ENCODE measurements at places on chromosomes 6 and 20.

DNA sequence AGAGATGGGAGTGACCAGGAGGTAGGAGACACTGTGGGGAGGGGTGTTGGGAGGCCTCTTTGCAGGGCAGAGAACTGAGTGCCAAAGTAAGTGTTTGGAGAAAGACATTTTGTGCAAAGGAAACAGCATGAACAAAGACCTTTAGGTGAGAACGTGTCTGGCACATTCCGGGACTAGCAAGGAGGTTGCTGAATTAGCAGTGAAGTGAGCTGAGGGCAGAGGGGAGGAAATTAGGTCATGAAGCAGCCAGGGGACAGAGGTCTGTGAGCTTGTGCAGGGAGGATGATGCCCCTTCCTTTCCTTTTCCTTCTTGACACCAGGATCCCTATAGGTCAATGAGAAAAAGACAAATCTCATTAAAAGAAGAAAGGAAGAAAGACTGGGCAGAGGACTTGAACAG lies 21.4 kb upstream of the AHCY start:
- no peak for DNase-seq

GRCh38 chr20:3262566-3262965 lies 23.6 kb upstream of the SLC4A11 start:
- no peak for DNase-seq

DNA sequence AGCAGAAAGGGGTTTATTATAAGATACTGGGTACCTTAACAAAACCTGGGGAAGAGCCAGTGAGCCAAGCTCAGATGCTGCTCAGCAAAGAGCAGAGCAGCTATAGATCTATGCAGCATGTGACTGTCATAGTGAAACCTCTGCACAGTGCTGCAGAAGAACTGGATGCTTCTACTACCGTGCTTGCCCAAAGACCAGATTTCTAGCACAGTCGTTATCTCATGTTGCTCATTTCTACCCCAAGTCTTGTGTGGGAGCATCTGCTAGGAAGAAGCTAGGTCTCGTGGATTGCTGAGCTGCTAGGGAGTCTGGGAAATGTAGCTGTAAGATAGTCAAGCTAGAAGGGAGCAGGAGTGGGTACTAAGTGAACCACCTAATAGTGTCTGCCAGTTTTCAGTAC lies 31.7 kb upstream of the GNRH2 start:
- no peak for DNase-seq

DNA sequence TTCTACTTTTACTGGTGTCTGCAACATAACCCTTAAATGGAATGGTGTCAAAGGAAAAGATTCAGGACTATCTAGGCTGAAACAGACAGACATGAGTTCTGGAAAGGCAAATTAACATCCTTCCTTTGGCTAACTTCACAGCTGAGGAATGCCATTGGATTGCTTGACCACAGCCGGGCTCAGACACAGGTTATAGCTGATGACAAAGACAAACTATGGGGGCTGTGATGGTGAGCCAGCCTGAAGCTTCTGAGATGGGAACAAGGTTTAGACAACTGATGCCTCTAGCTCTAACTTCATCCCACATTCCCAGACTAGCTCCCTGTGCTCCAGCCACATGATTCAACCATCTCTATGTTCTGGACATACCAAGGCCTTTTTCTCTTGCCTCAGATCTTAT lies 15.3 kb downstream of the POLR1C start:
- DNase-seq, result no peak

DNA sequence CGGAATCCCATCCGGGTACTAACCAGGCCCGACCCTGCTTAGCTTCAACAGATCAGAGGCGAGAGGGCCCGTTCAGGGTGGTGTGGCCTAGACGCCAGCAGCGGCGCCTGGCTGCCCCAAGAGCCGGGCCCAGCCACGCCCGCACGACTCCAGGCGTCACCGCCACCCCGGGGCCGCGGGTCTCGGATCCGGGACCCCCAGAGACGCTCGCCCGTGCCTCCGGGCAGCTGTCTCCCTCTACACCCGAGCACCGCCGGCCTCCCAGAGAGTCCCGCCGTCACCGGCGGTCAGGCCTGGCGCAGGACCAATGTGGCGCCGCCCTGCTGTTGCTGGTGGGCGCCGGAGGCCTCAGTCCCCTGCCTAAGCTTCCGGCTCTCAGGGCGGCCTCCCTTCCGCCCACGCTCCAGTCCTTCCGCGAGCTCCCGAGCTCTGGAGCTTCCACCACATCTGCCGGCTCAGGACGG lies 441.2 kb upstream of the DEFB115 start:
- DNase-seq, result no peak

GRCh38 chr6:3442431-3443220 lies 14.2 kb downstream of the SLC22A23 start:
- DNase-seq, result no peak

DNA sequence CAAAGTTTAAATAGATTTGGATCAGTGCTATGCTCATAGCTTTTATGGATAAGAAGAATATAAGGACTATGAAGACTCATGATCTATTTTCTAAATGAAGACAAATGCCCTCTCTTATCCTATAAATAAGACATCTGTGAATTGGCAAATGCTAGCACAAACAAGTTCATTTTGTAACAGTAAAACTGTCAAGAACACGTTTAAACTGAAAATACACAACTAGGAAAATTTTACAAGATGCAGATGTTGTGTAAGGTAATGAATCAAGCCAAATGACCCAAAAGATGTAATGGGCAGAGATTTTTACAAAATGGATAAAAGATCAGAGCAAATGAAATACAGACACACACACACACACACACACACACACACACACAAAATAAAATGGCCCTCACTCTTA lies 180.5 kb downstream of the MOXD1 start:
- DNase-seq, result no peak

DNA sequence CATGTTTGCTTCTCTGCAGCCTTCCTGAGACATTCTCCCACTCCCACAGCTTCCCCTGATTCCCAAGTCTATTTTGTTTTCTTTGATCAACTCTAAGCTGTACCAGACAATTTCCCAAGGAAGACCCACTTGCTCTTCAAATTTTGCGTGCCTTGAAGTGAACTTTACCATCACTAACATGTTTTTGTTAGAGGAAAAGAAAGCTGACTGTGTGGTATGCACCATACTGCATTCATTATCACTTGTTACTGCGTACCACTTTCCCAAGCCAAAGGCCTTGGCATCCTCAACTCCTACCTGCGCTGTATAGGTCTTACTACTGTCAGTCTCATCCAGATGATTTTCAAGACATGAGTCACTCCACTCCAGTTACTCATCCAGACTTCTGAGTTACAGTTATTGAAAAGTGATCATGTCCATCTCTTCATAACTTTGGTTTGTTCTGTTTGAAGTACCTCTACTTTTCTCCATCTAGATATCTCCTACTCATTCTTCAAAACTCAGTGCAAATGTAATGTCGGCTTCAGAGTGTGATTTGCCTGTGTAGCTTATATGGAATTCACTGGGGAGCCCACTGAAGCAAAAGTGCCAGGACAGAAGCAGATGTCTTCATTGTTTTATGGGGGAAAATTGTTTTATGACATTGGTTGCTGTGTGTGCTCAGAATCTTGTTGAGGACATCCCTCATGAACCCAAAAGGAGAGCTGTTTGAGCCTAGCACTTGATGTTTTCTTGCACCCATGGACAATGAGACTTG lies 5.2 kb downstream of the RPS12 start:
- DNase-seq, result no peak

DNA sequence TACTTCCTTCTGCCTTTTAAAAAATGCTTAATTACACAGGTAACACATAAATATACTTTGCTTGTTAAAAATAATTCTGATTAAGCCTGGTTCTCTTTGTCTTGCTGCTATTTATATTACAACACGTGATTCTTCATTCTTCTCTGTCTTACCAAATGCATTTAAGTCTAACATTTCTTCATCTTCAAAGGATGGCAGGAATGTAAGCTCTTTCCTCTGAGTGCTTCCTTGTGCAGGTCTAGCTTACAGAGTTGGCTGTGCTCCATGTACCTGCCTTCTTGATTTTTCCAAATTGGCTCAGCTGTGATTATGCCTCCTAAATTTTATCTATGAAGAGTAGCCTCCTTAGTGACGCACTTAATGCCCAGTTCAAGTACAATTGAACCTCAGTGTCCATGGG lies 44.4 kb downstream of the RNF144B start:
- no peak for DNase-seq

GRCh38 chr6:94041945-94042709 lies 622.8 kb upstream of the EPHA7 start:
- DNase-seq, result no peak

GRCh38 chr20:298776-299391 lies 1.5 kb downstream of the ZCCHC3 start:
- no peak for DNase-seq

DNA sequence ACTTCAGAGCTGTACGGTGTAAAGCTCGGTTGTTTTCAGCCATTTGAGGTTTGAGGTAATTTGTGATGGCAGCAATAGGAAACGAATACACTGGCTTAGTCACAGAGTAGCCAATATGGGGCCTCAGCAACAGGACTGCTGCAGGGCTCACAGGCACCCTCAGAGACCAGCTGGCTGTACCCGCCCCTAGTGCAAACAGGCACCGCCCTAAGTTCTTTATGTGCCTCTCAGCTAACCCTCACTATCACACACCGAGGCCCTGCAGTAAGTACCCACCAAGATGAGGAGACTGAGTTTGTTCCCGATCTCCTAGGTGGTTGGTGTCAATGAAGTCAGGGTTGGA lies 11.2 kb upstream of the SERPINB9 start:
- DNase-seq, result no peak

DNA sequence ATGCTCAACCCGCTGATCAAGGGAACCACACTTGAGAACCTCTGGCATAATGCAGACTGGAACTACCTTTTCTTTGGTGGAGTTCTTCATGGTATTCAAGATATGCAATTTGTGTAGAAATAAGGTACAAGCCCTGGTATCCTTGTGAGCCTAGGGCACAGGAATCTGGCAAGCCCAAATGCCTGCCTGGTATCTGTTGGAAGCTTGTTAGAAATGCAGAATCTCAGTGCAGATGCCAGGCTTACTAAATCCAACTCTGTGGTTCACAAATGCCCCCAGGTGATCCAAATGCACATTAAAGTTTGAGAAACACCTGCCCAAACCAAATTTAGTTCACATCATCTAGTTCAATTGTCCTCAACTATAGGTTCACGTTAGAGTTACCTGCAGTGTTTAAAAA lies 159.8 kb upstream of the LAMP5 start:
- no peak for DNase-seq

DNA sequence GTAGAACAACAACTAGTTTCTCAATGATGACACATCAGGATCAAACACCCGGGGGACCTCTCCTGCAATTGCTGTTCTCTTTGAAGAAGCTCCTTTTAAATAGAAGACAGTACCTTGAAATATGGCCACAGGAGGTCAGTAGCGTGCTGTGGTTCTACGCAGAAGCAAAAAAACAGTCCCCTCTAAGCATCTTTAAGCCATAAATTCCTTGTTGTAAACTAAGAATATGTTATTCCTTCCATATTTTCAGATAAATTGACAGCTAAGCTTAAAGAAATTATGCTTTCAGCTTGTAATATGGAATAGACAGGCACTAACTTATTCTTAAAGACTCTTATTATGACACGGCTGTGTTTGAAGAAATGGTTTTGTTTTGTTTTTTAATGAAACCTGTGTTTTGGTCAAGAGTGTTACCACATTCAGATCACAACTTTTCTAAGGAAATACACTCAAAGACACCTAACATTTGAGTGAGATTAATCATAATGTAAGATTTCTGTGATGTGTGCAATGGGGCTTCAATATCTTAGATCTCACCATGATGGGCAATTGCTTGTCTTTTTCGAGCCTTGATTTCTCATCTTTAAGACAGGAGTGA lies 49.7 kb upstream of the IL20RA start:
- DNase-seq, result peak; percentile 73

DNA sequence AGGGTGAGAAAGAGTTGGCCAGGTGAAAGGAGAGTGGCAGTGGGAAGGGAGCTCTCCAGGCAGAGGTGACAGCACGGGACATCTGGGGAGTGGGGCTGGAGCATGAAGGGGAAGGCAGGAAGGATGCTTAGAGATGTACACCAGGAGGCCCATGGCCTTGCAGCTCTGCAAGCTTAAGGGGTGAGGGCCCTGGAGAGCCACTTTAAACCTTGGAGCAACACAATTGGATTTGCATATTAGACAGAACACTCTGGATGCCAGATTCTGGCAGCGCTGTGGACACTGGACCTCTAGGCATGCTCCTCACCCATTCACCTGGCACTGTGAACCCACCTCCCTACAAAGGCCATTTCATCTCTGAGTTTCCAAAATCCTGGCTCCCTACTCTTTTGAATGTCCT lies 3.7 kb upstream of the CD40 start:
- DNase-seq, result no peak

DNA sequence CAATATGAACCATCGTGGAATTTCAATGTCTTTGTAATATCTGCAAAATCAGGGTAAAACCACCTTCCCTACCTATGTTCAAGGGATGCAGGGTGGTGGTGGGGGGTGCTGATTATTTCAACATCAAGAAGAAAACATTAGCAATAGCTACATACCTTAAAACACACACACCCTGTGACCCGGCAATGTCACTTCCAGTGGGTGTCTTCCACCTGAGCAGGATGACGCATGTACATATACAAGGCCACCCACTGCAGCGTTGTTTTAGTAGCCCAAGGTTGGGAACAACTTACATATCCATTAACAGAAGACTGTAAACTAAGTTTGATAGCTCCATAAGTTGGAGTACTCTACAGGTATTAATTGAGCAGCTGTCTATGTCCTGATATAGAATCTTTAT lies 62.6 kb upstream of the SIRPG start:
- DNase-seq, result no peak

DNA sequence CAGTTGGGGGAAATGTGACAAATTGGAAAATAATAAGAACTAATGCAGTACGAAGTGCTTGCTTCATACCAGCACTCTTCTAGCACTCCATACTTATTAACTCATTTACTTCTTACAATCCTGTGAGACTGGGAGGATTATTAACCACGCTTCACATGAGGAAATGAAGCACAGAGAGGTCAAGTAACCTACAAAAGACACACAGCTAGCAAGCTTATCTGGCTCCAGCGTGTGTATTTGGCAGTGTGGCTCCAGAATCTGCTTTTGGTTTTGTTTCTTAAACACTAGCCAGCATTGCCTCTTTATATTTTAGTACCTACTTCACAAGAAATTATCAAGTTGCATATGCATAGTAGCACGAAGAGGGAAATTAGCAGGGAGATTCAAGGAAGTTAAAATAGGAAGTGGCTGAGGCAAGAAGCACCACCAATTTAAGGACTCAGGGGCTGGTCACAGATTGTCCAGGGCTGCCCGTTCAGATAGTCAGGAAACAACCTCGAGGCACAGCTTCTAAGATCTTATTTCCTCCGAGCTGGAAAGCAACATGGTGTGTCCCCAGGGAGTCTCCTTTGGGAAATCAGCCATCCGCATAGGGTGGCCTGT lies 302.7 kb upstream of the PRDM1 start:
- no peak for DNase-seq
